Activated gamma-delta T cell (primary cell): ENCODE measurements at places on chromosomes 16 and 17.
A peak's percentile ranks its signal among the peaks of the same experiment; 100 is the strongest.

GRCh38 chr17:78998311-78999055 lies 11.1 kb downstream of the CANT1 start:
- DNase-seq, result no peak

DNA sequence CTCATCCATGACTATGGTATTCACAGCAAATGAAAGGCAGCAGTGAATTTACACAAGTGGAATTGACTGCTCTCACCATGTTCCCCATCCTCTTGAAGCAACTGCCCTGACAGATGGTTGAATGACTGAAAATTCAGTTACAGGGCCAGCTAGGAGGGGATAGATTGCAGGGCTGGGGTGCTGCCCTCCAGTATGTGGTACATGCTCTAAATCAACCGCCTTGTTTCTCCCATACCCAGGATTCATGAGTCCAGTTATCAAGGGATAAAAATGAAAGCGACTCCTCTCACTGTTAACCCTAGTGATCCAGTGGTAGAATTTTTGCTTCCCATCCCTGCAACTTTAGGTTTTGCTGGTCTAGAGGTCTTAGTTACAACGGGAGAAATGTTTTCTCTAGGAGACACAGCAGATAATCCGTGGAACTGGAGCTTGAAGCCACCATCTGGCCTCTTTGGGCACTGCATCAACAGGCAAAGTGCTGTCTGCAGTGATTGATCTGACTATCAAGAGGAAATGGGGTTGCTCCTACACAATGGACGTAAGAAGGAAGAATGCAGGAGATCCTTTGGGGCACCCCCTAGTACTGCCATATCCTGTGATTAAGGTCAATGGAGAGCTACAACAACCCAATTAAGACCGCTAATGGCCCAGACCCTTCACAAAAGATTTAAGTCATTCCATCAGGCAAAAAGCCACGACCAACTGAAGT lies 32.0 kb downstream of the SCPEP1 start:
- no peak for DNase-seq

DNA sequence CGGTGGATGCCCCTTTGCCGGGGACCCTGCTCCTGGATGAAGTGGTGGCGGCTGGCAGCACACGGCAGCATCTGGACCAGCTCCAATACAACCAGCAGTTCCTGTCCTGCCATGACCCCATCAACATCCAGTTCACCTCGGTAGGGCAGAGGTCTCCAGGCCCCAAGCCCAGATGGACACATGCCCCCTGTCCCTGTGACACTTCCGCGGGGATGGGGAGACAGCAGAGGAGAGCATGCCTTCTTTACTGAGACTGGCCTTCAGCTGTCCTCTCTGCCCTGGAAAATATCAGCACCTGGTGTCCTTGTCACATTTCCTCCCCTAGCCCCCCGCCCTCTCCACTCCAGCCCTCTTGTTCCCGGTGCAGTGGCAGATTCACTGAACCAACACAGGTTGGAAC lies 6.2 kb downstream of the CHAD start:
- DNase-seq, result no peak

GRCh38 chr17:4003501-4004421 lies 39.5 kb upstream of the ATP2A3 start:
- DNase-seq, result no peak

- no peak for DNase-seq
These were observed 118.3 kb upstream of the WSCD1 start for GRCh38 chr17:5951912-5952311.

- DNase-seq, result no peak
These were observed 1.8 kb upstream of the CBFA2T3 start for GRCh38 chr16:88978608-88979346.

GRCh38 chr16:74053826-74054225 lies 242.8 kb upstream of the PSMD7 start:
- DNase-seq, result no peak

GRCh38 chr16:29911676-29912010 lies 11.4 kb downstream of the ASPHD1 start:
- DNase-seq, result no peak

- DNase-seq, result no peak
These were observed 1.2 kb downstream of the MIF4GD start for GRCh38 chr17:75269844-75270217.

- no peak for DNase-seq
These were observed 428 bp upstream of the ANTKMT start for GRCh38 chr16:720447-720989.

GRCh38 chr17:57834146-57834741 lies 15.6 kb downstream of the MRPS23 start:
- no peak for DNase-seq

- no peak for DNase-seq
These were observed 38.2 kb downstream of the CMTM4 start for GRCh38 chr16:66658143-66658859.

DNA sequence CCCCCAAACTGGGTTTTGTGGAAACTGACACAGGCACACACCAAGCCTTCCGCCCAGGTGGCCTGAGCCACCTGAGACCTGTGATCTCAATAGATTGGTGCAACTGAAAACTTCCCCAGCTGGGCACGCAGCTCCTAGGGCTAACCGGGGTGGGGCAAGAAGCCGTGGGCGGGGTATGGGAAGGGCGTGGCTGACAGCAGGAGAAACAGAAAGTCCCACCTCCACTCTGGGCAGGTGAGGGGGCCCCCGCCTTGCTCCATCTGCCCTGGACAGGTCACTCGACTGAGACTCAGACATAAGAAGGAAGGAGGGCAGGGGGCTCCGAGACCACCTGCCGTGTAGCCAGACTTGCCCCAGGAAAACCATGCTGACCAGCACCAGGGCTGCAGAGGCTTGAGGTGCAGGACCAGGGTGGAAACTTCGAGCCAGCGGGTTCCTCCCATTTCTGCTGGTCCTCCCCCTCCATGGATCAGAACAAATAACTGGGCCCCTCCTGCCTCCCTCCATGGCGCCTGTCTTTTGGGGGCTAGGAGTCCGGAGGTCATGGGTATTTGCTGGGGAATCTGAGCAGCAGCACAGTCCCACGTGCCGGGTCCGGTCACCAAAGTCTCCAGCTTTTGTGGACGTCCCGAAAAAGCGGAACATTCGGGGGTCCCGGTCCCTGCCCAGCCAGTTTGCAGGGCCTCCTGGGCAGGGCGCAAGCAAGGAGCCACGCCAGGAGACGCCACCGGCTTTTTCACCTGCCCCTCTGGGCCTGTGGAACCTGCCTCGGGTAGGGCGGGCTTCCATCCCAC lies 1.3 kb downstream of the TIMP2 start:
- DNase-seq, result no peak

GRCh38 chr17:62703261-62703775 lies 75.8 kb downstream of the MRC2 start:
- DNase-seq, result no peak

GRCh38 chr16:87931504-87931903 lies 4.8 kb downstream of the CA5A start:
- DNase-seq, result no peak

DNA sequence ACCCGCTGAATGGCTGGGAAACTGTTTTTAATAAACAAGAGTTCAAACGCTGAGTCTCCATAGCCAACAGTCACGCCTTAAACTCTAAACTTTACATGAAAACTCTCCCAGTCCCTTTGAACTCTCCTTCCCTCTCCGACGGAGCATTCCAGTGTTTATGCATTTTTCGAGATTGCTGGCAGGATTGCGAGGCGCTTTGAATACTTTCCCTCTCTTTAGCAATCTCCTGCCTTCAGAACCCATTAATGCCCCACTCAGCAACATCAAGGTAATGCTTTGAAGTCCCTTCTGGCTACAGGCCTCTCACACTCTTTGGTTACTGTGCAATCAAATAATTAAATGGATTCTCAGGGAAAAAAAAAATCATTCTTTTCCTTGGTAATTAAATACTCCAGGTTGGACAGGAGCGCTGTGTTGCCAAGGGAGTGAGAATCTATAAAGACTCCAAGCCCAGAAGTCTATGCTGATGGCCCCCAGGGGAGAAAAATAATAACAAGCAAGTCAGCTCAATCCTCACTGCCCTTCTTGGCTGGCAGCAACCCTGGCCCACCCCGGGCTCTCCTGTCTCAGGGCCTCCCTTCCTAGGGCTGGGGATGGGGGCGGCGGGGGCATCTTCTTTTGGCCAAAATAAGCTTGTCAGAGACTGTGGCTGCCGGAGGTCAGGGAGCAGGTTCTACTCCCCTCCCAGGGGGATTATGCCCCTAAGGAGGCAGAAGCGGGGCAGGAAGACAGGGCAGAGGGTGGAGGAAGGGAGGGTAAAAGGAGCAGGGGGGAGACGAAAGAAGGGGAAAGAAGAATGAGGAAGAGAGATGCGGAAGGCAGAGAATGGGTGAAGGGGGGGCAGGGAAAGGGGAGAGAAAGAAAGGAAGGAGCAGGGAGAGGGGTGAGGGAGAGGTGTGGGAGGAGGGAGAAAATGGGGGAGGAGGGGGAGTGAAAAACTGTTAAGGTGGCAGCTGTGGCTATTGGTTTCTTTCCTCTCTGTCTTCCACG lies 45.2 kb downstream of the AXIN2 start:
- no peak for DNase-seq

DNA sequence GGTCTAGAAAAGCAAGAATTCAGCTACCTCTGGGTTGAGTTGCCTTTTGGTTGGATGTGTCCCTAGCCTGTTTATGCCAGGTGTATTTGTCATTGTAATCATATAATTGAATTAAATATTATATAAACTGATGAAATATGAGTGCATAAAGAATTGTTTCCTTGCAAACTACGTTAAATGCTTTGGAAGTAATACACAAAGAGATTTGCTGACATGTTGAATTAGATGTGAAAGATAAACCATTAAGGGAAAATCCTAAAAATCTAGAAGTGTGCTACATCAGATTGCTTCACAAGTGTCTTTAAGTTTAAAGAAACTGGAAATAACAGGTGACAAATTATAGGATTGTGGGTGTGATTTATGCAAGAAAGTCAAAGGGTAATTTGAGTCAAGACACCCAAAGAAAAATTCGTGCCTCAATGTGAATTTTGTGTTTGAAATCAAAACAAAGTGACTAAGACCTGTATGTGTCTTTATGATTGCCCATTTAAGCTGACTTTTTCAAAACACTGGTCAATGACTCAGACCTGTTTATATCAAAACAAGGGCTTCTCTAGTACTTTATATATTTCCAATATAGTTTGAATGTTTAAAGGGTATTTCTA lies 5.1 kb upstream of the PYY start:
- DNase-seq, result no peak

DNA sequence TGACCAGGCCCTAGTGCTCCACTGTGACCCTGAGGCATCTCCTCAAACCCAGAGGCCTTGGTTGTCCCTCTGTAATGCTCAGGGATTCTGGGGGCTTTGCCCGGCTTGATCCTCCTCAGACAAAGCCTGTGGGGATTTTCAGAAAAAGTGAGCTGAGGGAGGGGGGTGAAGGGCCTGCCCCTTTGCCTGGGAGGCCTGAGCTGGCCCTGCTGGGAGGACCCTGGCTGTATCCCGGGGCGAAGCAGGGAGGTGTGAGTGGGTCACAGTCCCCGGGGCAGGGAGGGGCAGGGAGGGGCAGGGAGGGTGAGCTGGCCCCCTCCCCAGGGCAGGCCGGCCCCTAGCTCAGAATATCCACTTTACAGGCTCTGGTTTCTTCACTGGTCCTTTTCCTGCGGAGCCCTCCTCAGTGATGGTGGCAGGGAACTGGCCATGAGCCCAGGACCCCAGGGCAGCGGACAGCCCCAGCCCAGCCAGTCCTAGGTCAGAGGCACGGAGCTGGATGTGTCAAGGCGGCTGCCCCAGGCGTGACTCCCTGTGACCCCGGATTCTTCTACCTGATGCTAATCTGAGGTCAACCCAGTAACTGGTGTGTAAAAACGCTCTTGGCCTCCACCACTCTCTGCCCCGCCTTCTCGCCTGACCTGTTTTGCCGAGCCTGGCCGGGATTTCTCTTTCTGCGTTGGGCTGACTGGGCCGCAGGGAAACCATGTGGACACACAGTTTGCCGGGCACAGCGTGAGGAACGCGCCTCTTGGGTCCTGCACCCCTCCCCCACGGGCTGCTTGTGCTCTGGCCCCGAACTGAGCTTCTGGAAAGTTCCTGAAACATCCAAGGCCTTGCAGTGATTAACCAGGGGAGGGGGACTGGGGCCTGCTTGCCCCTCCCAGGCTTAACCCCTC lies 5.8 kb upstream of the FASN start:
- no peak for DNase-seq

- DNase-seq, result no peak
These were observed 26.7 kb downstream of the PLD6 start for GRCh38 chr17:17179371-17179827.

GRCh38 chr17:38579934-38580333 lies 25.8 kb downstream of the SRCIN1 start:
- no peak for DNase-seq

GRCh38 chr17:2503627-2504026 lies 8.1 kb downstream of the METTL16 start:
- no peak for DNase-seq

GRCh38 chr16:29714396-29714795 lies 31.4 kb downstream of the C16orf54 start:
- no peak for DNase-seq

- no peak for DNase-seq
These were observed 50.4 kb downstream of the ZDHHC7 start for GRCh38 chr16:84960942-84961341.

- DNase-seq, result no peak
These were observed 66.1 kb upstream of the SREBF1 start for GRCh38 chr17:17902877-17903276.

- no peak for DNase-seq
These were observed 46.9 kb downstream of the IRX6 start for GRCh38 chr16:55370762-55371482.

GRCh38 chr17:79086609-79087427 lies 12.2 kb downstream of the ENGASE start:
- DNase-seq, result no peak

GRCh38 chr17:29032013-29032856 lies 10.7 kb upstream of the PIPOX start:
- no peak for DNase-seq

GRCh38 chr17:68033636-68034451 lies 1.7 kb upstream of the KPNA2 start:
- no peak for DNase-seq

DNA sequence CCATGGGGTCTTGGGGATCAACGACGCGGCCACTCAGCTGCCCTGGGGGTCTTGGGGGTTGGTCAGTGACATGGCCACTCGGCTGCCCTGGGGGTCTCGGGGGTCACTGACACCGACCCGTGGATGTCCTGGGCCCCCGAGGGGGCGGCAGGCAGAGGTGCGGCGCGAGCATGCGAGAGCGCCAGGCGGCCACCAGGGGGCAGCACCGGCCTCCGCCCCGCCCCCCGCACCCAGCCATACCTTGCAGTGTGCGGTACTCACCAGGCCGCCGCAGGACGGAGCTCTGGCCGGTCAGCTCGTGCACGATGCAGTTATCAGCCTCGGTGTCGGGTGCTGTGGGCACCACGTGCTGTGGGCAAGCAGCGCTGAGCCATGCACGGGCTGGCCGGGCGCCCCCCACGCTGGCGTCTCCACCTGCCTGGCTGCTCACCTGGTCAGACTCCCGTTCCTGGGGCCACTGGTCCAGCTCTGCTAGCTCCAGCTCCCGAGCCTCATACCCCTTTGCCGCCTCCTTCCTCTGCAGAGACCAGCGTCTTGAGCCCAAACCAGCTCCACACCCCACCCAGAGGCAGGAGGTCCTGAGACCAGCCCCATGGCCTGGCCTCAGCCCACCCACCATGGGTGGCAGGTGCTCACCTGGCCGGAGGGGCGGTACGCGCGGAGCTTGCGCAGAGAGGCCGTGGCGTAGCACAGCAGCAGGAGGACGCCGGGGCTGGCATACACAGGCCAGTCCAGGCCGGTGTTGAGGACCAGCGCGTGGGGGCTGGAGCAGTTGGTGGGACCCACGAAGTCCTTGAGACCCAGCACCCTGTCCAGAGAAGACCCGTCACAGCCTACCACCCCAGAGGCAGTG lies 31.2 kb downstream of the CTU2 start:
- DNase-seq, result peak; percentile 51

- no peak for DNase-seq
These were observed 13.7 kb downstream of the PITPNC1 start for GRCh38 chr17:67390646-67391361.

- no peak for DNase-seq
These were observed 286.6 kb upstream of the CCL2 start for GRCh38 chr17:33968350-33969044.
